ENCODE measurements at places on chromosomes 3 and 15. TPM values are rescaled to one million over a fixed set of nuclear protein-coding genes. Genes with fewer than 3 reads are reported as not detected.

C3orf62 gene
- 2.5 TPM for polyA plus RNA-seq

- DNase-seq: no peak
These were observed 13.5 kb downstream of the PTPRG start for GRCh38 chr3:61574854-61575253.

GRCh38 chr3:108017587-108017986 lies 73.2 kb downstream of the CD47 start:
- no peak for DNase-seq

- no peak for DNase-seq
These were observed 262.7 kb downstream of the CHL1 start for GRCh38 chr3:459311-459670.

DNA sequence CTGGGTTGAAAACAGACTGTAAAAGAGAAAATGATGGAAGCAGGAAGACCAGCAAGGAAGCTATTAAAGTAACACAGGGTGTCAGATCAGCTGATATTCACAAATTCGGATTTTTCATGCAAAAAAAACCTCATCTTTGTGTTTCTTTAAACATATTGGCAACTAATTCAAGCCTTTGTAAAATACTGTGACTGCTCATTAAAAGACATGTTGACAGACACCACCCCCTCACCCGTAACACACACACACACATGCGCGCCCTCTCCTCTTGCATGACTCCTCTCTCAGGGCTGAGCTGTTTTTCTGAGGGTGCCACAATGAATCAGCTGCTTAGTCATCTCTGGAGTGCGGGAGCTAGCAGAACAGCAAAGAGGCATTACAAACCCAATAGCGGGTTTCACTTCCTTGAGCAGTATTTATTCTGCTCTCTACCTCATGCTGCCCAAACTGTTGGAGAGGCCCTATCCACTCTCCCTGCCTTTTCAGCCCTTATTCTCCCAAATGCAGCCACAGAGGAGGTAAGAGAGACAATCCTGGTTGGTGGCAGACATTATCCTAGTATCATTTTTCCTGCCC lies 35.8 kb upstream of the CCDC80 start:
- peak; percentile 81 for DNase-seq

Data from immature natural killer cell (primary cell).